Activated CD4-positive, alpha-beta T cell treated with anti-CD3 and anti-CD28 coated beads, Interleukin-2, amount 10 ng/mL, durations not matched to agents 24 days and 14 days (primary cell): ENCODE measurements at places on chromosomes 6 and 20.

DNA sequence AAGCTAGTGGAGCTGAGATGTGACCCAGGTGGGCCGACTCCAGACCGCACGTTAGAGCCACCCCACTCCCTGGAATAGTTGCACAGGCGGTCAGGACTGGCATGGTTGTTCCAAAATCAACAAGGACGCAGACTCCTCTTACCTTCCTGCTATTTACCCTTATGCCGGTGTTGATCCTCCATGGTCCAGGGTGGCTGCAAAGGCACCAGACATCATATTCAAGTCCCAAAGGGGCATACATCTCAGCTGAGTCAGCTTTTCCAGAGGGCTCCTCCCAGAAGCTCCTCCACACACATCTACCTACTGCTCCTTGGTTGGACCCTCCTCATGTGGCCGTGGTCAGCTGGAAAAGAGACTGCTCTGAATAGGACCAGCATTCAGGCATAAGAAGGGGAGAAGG is 112.2 kb downstream of the SYCP2 start:
- no peak for DNase-seq

DNA sequence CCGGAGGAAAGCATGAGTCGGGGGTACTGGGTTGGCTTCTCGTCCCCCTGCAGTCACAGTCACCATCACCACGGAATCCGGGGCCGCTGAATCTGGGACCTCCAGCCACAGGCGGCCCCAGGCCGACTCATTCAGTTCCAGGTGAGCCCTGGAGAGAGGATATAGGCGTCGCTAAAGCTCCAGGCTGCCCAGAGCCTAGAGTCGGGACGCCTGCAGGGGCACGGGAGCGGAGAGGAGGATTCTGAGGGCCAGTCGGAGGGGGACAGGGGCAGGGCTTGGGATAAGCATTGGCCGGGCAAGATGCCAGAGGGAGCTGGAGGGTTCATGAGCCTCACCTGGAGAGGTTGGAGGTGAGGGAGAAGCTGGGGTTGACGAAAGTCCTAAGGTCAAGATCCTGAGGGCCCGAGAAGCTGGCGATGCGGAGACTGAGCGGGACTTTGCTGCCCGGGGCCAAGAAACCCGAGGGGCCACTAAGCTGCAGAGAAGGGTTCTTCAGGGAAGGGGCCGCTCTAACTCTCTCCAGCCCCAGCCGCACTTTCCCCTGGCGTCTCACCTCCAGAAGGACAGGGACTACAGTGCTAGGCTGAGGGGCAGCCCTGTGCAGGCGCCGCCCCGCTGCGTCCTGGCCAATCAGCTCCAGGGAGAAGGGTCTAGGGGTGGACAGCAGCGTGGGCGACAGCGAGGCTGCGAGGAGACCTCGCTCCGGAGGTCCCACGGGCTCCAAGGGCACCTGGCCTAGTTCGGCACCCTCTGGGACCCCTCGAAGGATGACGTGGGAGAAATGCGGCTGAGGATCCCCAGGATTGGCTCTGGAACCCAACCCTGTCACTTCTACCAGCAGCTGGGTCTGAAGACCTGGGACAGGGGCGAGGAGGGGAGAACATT is 3.7 kb downstream of the SAPCD1 start:
- DNase-seq = no peak

DNA sequence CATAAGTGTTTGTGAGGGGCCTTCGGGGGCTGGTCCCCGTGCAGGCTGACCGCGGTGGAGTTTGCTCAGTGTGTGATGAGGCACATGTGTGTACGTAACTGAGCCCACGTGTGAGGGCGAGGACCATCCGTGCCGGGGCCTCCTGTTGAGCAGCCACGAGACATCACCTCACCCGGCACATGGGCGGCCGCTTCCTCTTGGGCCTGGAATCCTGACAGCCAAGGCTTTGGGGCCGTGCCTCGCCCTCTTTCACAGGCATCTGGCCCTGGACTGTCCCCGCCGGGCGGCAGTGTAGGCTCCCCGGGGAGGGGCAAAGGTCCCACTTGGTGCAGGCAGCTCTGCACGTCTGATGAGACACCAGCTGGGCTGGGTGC is 202.3 kb downstream of the DLL1 start:
- no peak for DNase-seq

- no peak for DNase-seq
These were observed at the start of gene VIP for GRCh38 chr6:152750694-152751093. Gene VIP (plus strand): TSS chr6:152750797. CDS start chr6:152752178, 1,381 bp downstream.

DNA sequence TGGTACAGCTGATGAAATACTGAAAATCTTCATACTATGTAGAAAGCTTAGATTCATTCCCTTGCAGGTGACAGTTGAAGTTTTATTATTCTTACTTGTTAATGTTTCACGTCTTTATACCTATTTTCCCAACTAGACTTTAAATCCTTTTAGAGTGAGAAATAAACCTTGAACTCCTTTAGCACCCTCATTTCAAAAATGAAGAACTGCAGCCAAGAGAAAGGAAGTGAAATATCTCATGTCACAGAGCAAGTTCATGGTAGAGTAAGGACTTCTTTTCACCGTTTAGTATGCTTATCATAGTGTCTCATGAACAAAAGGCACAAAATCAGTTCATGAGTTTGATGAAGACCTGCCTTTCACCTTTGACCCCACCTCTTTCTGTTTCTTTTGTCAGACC is 38.5 kb downstream of the ORC3 start:
- no peak for DNase-seq

- no peak for DNase-seq
These were observed 18.7 kb upstream of the UFL1 start for GRCh38 chr6:96502915-96503314.

DNA sequence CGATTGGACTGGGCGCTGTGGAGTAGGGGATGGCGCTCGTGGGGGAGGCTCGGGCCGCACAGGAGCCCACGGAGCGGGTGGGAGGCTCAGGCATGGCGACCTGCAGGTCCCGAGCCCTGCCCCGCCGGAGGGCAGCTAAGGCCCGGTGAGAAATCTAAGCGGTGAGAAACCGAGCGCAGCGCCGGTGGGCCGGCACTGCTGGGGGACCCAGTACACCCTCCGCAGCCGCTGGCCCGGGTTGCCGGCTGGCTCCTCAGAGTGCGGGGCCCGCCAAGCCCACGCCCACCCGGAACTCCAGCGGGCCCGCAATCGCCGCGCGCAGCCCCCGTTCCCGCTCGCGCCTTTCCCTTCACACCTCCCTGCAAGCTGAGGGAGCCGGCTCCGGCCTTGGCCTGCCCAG is 59.7 kb upstream of the MYLIP start:
- DNase-seq = no peak
